IMR-90 (cell line): ENCODE measurements at places on chromosomes 7 and 10.

GRCh38 chr7:73912223-73912622 is 51.3 kb downstream of the TMEM270 start:
- DNase-seq: no peak
- H3K4me1 ChIP-seq: no peaks in the 10 kb centered on the region; the same call in 1 of the 2 replicates
- peaks cover 3% of the 10 kb centered on the region; the same call in 1 of the 2 replicates for H3K27me3 ChIP-seq

GRCh38 chr7:34361663-34362250 is 296.3 kb upstream of the NPSR1 start:
- H3K4me3 ChIP-seq: no peak overlapping the region
- DNase-seq: no peak
- H3K27me3 ChIP-seq: no peaks in the 10 kb centered on the region; the same call in 1 of the 2 replicates
- H3K4me1 ChIP-seq: no peaks in the 10 kb centered on the region

DNA sequence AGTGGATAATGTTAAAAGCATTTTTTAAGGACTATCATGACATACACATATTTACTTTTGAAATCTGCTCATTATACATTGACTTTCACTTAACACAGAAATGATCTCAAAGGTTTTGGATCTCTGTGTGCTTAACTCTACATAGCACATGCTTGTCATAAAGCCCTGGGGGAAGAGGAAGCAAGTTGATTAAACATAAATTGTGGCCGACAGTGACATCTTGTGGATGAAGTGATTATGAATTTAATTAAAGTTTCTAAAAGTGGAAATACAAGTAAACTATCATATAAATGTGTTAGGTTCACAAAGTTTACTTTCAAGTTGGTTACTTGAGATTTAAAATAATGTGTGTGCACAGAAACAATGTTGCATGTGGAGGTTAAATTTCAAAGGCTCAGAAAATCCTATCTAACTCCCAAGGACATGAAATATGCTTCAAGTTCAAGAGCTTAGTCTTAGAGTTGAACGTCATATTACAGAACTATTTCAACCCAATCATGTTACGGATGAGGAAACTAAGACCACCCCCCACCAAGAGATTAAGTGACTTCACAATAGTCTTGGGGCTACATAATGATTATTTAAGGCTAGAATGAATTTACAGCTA is 1247.8 kb downstream of the GATA3 start:
- H3K36me3 ChIP-seq: no peaks in the 10 kb centered on the region
- H3K27me3 ChIP-seq: no peaks in the 10 kb centered on the region
- no peak overlapping the region for H3K27ac ChIP-seq
- H3K4me1 ChIP-seq: no peaks in the 10 kb centered on the region

DNA sequence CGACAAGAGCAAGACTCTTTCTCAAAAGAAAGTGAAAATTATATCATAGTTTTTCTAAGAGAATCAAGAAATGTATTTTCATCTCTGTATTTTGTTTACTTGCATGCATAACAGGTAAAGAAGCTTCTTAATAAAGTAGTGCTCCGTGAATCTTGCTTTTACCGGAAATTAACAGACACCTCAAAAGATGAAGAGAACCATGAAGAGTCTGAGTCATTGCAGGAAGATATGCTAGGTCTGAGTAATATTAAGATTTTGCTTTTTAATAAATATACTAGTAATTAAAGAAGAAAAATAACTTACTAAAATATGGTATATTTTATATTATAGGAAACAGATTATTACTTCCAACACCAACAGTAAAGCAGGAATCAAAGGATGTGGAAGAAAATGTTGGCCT is 39.5 kb upstream of the STOX1 start:
- no peaks in the 10 kb centered on the region for H3K27me3 ChIP-seq
- H3K36me3 ChIP-seq: peaks cover 52% of the 10 kb centered on the region
- H3K27ac ChIP-seq: no peak overlapping the region

DNA sequence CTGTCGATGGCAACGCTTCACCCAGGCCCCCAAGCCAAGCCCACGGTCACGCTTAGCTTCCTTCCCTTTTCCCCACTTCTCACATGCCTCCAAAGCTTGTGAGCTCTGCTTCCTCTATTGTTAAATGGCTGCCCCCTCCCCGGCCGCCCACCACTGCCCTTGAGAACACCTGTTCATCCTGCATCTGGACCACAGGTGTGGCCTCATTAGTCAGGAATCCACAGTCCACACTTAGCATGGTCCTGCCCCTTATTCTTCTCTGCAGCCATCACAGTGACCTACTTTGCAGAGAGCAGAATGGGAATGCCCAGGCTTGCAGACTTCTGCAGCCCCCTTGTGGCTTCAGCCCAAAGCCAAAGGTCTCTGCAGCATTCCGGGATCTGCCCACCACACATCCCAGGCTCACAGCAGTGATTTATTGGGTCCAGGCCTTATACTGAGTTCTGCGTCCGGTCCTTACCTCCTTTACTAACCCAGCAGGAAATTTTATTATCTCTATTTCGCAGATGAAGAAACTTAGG is 66.9 kb downstream of the PTPRE start:
- no peak overlapping the region for H3K4me3 ChIP-seq
- peaks cover 3% of the 10 kb centered on the region; the same call in 1 of the 2 replicates for H3K4me1 ChIP-seq
- no peaks in the 10 kb centered on the region for H3K27me3 ChIP-seq
- H3K27ac ChIP-seq: no peak overlapping the region

GRCh38 chr7:38936641-38937040 is 27.6 kb upstream of the VPS41 start:
- H3K4me1 ChIP-seq: no peaks in the 10 kb centered on the region
- no peak overlapping the region for H3K4me3 ChIP-seq
- no peak for DNase-seq

GRCh38 chr7:71015252-71015900 is 116.6 kb upstream of the GALNT17 start:
- no peaks in the 10 kb centered on the region for H3K36me3 ChIP-seq
- no peak overlapping the region for H3K4me3 ChIP-seq
- H3K27me3 ChIP-seq: no peaks in the 10 kb centered on the region
- H3K27ac ChIP-seq: no peak overlapping the region
- DNase-seq: no peak
